HFF-Myc (cell line): ENCODE measurements at places on chromosomes 2 and 18.

DNA sequence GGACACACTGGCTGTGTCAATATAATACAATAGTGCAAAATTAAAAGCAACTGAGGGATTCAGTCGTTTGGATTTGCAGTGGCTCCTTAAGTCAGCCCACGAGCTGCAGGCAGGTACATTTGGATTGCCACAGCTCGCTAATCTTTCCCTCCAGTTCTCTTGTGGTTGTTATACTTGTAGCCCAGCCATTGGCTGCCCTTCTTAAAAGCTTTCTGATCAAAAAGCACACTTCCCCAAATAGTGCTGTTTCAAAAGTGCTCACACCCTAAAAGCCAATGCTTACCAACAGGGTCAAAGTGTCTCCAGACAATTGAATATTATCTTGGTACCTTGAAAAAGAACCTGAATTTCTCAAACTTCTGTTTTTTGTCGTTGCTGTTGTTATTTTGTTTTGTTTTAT, 404.7 kb upstream of the FAM98A start:
- DNase-seq: no peak

DNA sequence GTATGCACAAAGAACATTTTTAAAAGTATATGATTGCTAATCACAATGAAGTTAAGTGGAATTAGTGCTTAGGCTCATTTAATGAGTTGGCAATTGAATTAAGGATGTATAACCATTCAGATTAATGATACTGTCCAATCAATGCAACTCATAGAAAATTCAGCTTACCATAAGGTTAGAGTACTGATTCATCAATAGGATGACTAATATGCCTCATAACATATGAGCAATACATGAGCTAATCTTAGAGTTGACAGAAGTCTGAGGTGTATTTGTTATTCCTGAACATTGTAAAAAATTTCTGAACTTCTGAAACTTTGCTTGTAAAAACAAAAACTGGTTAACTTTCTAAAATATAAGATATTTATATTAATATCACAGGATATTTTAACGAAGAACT, 118.3 kb upstream of the NETO1 start:
- no peak for DNase-seq

GRCh38 chr2:207180741-207181140, 15.0 kb upstream of the KLF7 start:
- DNase-seq: no peak

DNA sequence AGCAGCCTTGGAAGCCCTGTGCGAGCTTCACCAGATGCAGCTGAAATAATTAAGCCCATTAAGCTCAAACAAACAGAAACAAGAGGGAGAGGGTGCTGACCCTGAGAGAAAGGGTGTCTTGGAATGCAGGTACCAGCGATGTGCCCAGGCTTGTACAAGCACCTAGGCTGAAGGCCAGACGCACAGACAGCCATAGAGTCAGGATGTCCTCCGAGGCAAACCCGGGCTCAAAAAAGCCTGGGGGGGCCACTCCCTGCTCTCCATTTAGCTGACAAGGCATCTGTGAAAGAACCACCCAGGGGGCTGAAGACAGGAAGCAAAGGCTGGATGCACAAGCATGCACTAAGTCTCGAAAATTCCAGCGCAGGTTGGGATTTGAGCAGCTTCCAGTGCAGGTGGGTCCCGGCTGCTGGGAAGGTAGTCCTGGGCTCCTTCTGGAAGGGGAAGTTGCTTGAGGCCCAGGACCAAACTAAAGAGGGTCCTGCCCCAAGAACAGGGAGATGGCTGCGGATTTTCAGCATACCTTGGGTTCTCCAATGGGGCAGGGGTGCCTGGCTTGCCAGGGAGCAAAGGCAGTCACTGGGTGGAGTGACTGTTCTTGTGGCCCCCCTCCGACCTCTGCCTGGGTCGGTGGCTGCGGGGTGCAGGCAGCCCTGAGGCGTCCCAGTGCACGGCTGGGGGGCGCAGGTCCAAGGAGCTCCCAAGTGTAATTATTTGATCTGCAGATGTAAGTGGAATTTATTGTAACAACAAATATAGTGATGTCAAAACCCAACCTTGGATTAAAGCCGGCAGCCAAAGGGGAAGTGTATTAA, 5.9 kb downstream of the GBX2 start:
- no peak for DNase-seq

DNA sequence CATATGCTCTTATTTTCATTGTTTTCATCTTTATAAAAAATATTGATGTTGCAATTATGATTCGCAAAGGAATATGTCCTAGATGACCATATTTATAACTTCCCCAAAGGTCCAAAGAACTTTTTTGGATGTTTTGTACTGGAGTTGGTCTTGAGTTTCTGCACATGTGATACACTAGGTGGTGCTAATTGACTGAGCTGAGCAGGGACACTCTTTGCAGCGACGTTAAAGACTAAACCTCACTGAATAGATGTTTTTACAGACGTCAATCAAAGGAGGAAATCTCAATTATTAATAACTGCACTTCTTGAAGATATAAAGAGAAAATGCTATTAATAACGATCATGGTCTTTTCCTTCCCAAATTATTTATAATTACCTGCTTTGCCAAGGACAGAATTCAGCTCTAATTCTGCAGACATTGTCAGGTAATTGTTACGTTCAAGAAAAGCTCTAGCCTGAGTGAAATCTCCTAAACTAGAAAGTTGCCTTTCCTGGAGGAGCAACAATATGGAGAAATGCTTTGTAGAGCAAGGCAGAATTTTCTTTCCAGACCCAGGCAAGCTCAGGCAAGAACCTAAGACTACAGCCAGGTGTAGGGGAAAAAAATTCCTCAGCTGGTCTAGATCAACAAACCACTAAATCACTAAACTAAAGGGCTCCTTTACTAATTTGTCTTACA, 119.3 kb upstream of the RBBP8 start:
- no peak for DNase-seq

- no peak for DNase-seq
These were observed 93.4 kb downstream of the DGKD start for GRCh38 chr2:233447506-233448219.

DNA sequence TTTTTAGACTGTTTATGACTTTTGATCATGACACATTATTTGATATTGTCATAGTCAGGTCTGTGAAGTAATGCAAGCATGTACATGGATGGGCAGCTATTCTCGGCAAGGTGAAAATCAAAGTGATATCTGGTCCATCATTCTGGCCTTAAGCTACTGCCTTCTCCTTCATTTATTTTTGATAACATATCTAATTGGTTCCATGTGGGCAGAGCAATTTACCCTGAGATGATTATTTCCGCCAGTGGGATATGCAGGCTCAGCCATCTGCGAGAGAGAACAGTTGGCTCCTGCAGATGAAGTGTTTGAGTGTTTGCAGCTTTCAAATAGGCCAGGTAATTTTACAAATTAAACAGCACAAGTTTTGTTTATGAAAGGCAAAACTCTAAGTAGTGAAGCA, 116.4 kb downstream of the LYPD6 start:
- DNase-seq: no peak

DNA sequence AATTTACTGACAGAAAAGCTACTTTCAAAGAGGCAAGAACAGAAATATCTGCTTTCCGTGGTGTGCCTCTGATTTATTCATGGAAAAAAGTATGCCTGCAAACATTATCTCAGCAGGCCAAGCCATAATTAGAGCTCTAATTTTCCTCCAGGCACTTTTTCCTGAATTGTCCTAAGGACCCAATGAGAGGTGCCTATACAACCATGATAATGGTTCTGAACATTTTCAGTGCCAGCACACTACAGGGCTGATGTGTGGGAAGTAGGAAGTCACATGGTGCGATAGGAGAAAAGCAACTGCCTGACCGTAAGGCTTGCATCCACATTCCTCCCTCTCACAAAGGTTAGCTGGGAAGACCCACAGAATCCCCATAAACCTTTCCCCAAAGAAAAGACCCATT, 45.9 kb upstream of the EGR4 start:
- no peak for DNase-seq

DNA sequence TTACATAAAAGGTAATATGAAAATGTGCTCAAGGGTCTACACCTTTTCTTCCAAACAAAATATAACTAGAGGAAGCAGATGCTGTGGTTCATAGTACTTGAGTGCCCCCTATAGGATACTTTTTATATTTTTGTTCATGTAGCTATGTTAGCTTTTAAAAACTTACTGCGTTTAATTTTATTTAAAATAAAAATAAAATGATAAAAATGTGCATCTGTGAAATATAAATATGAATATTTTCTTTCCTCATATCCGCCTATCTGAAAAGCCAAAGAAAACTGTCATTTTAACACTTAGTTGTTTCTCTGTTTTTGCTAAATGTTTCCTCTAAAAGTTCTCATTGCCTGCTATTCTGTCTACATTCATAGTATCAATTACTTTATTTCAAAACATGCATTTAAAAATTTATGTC, 9.6 kb upstream of the LRP1B start:
- no peak for DNase-seq

DNA sequence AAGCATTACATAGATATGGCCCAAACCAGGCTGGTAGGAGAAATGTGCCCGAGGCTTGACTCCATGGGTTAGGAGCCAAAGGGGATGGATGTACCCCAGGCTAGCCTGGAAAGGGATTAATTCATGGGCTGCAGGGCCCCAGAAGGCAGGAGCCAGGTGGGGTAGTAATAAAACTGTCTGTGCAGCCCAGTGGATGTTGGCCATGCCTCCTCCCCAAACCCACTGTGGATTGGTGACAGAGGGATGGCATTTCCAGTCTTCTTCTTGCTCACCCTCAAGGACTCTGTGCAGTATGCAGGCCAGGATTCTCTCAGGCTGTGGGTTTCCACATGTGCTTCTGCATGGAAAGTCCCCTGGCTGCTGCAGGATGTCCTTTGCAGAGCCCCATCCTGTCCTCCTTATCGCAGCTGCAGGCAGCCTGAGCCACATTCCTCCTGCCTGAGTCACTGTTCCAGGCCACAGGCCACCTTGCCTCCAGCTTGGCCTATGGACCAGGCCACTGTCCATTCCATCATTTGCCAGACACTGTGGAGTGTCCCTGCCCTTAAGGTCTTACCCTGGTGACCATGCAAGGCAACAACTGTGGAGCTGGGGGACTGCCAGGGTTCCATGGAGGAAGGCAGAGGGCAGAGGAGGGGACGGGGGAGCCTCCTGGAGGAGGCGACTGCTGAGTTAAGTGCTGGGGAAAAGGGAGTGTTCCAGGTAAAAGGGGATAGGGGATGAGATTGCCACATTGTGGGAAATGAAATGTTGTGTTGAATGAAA, 38.9 kb downstream of the INO80C start:
- DNase-seq: peak; percentile 70

GRCh38 chr2:43218155-43218701, 8.2 kb downstream of the ZFP36L2 start:
- no peak for DNase-seq

- no peak for DNase-seq
These were observed 112.2 kb downstream of the SRBD1 start for GRCh38 chr2:45498661-45499550.
